ENCODE measurements at places on chromosomes 7 and 10.

- no peak for DNase-seq
These were observed 127.5 kb downstream of the CRPPA start for GRCh38 chr7:16293669-16294425.

DNA sequence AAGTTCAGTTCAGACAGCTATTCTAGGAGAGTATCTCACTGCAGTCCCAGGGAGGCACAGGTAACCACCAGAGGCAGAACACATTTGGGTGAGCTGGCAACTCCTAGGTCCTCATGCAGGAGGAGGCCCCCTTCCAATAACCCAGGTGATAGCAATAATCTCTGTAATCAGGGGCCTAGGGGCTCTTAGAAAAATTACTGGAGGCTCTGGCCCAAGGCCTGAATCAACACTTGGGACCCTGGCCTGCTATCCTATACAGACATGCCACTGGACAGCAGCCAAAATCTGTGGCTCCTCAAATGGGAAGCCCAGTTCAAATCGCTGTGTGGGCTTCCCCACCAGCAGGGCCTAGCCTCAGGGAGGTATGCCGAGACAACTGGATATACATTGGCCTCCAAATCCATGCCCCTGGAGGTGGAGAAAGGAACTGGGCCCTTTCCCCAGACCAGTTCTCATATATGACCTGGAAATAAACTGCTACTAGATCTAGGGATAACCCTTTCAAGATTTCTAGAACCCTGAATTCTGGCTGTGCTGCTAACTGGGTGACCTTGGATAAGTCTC is 1.6 kb downstream of the AVPI1 start:
- DNase-seq, result no peak

GRCh38 chr7:119514326-119514725 is 758.6 kb upstream of the KCND2 start:
- no peak for DNase-seq

DNA sequence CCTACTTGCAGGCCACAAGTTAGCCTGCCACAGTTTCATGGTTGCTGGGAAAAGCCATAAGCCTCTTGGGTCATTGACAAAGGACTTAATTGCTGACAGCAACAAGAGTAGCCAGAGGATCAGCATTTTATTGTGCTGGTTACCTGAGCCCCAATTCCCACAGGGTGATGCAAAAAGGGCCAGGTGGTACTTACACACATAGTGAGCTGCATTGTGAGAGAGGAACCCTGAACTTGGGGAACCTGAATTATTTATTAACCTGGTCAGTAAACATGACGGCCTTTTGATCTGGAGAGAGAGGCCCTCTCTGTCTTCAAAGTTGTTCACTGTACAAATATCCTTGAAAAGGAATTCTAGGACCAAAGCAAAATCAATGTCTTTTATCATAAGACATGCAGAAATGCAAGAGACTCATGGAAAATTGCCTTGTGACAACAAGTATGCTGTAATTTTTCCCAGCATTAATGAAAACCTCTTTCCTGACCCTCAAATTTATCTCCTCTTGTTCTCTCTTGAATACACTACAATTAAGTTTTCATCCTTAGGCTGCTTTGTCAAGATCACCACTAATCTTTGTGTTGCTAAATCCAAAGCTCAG is 102.9 kb upstream of the PHYHIPL start:
- DNase-seq, result no peak

DNA sequence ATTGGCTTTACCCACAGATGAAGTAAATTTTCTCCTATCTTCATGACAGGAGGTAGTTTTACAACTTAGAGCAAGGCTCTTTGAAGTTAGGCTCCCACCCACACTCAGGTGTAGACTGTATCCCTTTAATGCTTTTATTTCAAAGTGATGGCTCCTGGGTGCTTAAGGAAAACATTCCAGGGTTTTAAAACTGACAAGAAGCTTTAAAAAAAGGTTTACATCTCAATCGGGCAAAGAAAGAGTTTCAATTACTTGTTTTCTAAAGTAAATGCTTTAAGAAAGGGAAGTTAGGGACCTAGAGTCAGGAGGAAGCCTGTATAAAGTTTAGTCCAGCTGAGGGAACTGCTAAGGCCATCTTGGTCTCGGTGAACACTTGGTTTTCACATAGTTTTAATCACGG is 1153.8 kb upstream of the C7orf33 start:
- no peak for DNase-seq

DNA sequence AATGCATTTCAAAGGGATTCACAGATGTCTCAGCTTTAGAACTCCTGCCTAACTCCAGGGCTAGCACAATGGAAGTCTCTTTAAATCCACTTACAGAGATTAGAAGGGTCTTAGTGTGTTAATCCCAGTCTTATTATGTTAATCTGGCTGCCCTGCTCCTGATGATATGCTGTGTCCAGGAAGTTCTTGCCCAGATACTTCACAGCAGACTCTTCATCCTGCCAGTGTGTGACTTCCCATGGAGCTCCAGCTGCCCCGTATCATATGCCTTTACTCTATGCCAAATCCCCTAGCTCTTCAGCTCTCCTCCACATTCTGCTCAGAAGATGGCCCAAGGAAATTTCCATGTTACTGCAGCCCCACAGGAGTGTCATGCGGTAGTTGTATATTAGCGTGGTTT is 533.8 kb downstream of the GALNT17 start:
- no peak for DNase-seq

DNA sequence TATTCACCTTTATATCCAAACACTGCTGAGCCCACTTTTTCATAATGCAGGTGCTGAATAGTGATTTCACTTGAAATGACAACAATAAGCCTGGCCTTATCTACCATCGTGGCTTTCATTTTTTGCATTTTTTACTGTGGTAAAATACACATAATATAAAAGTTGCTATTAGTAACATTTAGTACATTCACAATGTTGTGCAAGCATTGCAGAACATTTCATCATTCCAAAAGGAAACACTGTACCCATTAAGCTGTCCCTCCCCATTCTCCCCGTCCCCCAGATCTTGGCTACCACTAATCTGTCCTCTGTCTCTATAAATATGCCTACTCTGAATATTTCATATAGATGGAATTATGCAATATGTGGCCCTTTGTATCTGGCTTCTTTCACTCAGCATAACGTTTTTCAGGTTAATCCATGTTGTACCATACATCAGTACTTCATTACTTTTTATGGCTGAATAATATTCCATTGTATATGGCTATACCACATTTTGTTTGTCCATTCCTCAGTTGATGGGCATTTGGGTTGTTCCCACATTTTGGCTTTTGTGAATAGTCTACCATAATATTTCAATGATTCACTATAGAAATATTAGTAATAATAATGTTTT is 68.5 kb upstream of the ARID5B start:
- no peak for DNase-seq

DNA sequence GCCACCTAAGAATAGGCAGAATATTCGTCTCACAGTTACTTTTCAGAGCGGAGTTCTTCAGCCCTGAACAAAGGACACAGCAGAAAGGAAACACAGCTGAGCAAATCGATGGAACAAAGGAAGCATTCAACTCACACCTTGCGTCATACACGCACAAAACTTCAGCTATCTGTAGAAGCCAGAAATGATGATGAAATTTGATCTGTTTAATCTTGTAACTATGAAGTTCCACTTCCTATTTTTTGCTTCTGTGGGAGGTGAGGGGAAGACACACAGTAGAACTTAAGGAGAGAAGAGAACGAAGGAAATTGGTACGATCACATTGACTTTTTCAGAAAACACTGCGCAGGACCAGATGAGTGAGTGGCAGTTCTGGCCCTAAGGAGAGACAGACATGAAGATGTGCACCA is 26.2 kb downstream of the FAM171A1 start:
- DNase-seq, result no peak

DNA sequence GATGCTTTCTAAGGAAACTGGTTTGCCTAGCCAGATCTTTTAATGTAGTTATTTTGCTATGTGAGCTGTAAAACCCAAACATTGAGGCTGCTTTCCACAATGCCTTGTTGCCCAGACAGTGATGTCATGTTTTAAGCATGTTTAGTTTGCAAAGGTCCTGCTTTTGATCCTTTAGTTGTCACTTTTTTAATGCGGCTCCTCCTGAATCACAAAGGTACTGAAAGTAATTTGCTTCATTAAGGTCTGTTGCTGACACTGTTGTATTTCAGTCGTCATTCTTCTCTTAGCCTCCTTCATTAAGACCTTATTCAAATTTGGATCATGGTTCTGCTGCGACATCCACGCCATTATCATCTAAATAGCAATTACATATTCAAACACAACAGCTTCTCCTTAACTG is 10.6 kb downstream of the RPA3 start:
- DNase-seq, result no peak

DNA sequence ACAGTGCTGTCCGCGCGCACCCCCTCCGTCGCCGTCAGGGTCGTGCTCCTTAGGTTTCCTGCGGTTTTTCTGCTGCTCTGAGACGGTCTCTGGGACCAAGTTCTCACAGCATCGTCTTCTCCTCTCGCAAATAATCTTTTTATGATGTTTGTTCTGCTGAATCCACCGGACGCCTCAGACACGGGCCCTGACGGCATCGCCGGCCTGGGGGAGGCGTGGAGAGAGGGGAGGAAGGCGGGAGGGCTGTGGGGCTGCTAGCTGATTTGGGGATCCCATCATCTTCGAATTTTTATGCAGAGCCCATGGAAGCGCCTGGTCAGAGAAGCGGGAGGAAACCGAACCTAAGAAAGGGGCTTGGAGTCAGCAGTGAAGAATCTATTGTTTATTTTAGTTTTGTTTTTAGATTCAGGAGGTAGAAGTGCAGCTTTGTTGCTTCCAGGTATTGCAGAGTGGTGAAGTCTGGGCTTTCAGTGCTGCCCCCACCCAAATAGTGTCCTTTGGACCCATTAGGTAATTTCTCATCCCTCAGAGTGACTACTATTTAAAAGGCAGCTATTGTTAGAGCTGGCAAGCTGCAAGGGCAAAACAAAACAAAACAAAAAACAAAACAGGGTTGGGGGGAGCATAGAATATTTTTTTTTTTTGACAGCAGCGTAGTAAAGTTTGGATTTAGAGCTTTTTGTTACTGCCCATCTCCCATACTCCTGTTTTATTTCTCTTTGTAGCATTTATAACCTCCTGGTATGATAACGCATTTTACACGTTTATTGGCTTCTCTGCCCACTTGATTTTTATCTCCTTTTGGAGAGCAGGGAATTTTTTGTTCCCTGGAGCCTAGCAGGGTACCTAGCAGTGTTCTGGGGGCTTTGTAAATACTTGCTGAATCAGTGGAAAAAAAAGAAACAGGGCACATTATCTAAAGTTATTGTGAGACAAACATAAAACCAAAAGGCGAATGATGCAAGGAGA is 92.6 kb downstream of the SPAG6 start:
- DNase-seq, result no peak

DNA sequence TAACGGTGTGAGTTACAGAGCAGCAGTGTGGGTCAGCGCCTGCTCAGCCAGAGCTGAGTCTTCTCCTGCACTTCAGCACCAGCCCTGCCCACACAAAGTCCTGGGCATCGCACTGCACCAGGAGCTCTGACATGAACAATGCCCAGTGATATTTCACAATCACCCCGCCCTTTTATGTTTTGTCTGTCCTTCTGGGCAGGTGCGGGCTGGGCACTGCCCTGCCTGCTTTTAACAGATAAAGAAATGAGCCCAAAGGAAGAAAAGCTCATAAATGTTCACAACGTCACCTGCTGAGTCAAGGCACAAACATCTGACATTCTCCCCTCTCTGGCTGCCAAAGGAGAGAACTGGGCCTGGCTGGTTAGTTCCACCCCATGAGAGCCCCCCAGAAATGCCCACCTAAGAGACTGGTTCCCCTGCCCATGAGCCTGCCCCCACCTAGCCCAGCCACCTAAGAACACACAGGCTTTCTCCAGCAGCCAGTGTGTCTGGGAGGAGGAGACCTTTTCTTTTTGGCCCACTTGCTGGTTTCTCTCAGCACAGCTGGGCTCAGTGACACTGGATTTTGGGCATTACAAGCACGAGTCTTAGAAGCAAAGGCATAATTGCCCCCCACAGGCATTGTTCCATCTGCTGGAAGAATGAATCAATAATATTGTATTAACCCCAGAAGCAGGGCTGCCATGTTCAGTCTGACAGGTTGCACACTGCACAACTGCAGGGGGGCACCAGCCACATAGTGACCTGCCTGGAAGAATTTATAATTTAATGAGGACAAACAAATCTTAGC is 22.3 kb downstream of the CALML3 start:
- no peak for DNase-seq

- no peak for DNase-seq
These were observed 6.5 kb upstream of the ERLIN1 start for GRCh38 chr10:100192350-100192749.

DNA sequence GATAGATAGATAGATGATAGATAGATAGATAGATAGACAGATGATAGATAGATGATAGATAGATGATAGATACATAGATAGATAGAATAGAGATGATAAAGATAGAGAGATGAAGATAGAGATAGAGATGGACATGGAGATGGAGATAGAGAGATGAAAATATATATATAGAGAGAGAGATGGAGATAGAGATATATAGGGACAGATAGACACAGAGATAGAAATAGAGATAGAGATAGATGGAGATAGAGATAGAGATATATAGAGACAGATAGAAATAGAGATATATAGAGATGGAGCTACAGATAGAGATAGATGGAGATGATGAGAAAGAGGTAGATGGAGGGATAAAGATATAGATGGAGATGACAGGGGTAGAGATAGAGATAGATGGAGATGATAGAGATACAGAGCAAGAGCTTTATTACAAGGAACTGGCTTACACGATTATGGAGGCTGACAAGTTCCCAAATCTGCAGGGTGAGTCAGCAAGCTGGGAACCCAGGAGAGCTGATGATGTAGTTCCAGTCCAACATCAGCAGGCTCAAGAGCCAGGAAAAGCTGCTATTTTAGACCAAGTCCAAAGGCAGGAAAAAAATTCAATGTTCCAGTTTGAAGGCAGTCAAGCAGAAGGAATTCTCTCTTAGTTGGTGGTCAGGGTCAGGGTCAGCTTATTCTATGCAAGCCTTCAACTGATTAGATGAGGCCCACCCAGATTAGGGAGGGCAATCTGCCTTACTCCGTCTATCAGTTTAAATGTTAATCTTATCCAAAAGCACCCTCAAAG is 37.1 kb downstream of the CAV1 start:
- DNase-seq, result no peak

DNA sequence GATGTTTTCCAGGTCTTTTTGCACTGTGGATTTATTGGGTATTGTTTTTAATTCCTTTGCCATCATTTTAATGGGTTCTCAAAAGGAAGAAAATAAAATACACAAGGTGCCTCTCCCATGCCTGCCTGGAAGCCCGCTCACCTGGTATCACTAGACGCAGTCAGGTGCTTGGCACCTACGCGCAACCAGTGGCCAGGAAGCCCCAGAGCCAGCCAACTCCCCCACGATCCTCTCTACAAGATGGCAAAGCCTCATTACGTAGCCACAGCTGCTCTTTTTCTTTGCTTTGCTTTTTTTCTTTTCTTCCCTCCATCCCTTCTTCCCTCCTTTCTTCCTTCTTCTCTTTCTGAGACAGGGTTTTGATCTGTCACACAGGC is 34.3 kb downstream of the BAIAP2L1 start:
- no peak for DNase-seq

DNA sequence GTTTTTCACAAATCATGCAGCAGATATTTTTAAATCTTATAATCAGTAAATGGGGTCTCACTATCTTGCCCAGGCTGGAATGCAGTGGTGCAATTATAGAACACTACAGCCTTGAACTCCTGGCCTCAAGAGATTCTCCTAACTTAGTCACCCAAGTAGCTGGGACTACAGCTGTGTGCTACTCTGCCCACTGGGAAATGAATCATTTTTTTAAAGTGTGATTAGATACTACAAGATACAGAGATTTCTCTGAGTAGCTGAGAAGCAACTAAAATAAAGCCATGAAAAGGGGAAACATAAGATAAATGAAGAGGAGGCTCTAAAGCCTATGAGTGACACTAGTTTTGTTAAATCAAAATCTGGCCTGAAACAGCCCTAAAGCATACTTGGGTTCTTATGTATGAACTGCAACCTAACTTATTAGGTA is 119.7 kb downstream of the JMJD1C start:
- no peak for DNase-seq

All from HS-5 (cell line).